ENCODE measurements at places on chromosomes 5 and 9.

GRCh38 chr5:157486221-157486681 lies 26.2 kb downstream of the NIPAL4 start:
- DNase-seq, result no peak

- no peak for DNase-seq
Measured at GRCh38 chr5:133735346-133735745, 123.0 kb upstream of the FSTL4 start.

GRCh38 chr9:13555516-13555915 lies 276.0 kb upstream of the MPDZ start:
- no peak for DNase-seq

GRCh38 chr9:112777914-112778313 lies 27.4 kb downstream of the SNX30 start:
- no peak for DNase-seq

GRCh38 chr5:68147659-68148058 lies 67.9 kb upstream of the PIK3R1 start:
- DNase-seq, result no peak

DNA sequence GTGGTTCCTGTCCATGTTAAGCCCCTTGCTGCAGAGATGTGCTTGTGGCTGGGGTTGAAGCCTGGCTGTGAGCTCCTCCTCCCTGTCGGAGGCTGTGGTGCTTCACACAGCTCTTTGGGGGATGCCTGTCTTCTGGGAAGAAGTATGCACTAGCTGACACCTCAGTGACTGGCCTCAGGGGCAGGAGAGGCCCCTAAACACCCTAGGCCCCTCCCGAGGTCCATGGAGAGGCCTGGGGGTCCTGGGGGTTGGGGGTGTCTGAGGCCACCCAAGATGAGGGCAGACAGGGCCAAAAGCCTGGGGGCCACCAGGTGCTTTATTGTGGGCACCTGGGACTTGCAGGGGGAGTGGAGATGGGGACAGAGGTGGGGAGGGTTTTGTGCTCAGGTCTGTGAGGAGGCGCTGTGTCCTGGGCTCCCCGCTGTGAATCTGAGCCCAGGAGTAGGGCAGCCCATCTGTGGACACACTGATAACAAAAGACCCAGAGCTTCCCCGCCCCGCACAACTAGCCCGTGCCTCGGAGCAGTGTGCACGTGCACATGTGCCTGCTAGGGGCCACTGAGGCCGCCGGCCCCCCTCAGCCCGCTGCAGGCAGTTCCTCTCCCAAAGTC lies 92.0 kb downstream of the PHF2 start:
- DNase-seq, result no peak

GRCh38 chr5:113271745-113272454 lies 162.9 kb downstream of the TSSK1B start:
- no peak for DNase-seq

DNA sequence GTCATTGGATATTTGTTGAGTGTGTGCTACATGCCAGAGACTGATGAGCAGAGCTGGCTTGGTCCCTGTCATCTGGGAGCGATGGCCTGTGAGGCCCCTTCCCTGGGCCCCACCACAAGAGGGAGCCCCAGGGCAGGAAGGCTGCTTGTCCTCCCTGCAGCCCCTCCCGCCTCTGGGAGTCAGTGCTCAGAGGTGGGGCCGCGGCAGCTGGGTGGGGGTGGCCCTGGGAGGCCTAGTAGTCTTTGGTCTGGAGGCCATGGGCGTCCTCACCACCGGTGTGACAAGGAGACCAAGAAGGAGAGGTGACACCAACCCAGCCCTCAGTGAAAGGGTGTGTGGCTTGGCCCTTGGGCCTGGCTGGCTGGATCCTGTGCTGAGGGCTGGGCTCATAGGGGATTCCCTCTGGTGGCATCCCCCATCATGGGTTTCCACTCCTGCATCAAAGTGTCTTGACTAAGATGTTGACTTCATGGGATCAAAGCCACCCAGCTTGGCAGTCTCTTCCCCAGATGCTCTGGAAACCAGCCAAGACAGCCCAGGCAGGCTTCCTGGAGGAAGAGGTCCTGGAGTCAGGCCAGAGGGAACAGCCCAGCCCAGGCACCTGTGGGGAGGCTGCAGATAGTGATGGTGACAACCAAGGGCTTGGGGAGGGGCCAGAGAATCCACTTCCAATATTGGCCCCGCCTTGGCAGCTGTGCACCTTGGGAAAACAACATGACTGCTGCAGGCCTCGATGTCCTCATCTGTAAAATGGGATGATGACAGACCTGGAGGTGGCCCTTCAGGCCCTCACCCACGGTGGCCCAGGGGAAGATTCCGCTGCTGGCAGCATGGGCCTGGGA lies 166.7 kb downstream of the GAPVD1 start:
- DNase-seq, result peak; percentile 90

DNA sequence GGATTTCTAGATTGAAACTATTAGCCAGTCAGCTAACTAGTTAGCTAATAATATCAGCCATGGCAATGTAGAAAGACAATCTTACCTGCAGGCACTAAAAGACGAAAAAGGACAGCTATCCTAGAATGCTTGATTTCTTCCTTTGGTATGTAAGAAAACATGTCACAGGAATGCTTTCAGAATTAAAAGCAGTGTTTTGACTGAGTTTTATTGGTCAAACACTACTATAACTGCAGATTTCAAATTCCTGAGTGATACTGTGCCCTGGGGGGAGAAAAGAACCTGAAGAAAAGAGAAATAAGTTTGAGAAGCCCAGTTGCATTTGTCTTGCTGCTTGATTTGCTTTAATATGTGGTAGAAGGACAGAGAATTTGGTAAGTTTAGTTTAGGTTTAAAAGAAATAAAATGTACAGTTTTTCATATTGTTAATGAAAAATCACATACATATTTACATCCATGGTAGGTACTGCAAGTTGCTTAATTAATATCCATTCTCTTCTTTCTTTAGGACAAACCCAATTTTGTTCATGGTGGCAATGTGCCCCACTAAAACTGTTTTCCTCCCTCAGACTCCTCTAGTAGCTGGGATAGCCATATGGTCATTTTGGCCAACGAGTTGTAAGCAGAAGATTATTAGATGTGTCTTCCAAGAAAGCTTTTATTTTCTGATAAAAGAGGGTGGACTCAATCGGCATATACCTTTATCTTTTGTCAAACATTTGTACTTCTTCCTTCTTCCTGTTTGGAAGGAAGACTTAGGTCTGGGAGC lies 4.3 kb upstream of the FAM169A start:
- DNase-seq, result no peak

GRCh38 chr5:36089989-36090388 lies 23.3 kb upstream of the UGT3A2 start:
- DNase-seq, result peak; percentile 86

- no peak for DNase-seq
Measured at GRCh38 chr9:138017200-138017599, 139.6 kb downstream of the CACNA1B start.

DNA sequence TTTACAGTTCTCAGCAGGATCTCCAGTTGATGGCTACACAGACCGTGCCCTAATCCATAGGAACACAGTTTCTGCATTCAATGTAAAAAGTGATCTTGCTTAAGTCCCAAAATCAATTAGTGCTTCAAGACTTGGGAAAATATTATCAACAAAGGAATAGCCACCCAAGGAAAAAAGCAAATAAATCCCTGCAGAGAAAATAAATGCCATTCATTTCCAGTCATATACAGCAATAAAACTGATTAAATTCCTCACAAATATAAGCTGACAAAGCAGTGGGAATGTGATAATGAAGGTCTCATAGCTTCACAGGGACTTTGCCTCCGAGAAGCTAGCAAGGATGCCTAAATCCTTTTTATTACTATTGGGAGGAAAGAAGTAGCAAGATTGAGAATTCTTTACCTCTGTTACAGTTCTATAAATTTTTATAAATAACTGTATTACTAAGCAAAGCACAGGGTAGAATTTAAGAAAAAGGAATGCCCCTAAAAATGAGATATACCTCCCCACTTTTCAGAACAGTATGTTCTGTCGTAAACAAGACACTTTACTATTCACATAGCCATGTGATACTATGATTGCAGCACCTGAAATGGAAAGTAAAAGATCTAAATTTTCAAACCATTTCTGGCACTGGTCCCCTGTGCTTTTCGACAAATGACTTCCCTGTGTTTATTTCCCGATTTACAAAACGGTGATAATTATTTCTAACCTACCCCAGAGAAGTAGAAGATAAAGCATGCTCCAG lies 59.8 kb downstream of the ARSB start:
- no peak for DNase-seq

DNA sequence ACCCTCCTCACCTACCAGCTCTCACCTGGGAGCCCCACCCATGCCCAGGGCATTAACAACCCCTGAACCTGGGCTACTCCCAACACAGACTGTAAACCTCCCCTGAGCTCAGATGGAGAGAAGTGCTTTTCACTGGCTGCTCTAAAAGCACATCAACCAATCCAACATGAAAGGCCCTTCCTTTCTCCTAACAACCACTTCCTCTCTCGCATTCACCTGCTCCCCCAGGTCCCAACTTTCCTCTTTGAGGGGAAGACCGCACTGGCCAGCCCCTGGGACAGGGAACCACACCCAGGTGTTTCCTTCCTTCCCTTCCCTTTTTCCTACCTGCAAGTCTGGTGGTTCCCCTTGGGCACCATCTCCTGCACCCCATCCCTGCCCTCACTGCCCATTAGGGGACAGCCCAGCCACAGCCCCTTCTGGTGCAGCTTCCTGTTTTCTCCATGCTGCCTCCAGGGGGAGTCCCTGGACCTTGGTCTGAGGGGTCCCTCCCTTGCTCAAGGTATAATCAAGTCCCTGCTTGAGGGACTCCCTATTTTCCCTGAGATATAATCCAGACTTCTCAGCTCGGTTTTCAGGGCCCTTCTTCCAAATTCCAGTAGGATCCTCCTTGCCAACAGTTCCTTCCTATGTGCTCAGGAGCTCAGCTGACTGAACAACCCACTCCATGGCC lies 30.5 kb upstream of the DAB2IP start:
- peak; percentile 67 for DNase-seq

DNA sequence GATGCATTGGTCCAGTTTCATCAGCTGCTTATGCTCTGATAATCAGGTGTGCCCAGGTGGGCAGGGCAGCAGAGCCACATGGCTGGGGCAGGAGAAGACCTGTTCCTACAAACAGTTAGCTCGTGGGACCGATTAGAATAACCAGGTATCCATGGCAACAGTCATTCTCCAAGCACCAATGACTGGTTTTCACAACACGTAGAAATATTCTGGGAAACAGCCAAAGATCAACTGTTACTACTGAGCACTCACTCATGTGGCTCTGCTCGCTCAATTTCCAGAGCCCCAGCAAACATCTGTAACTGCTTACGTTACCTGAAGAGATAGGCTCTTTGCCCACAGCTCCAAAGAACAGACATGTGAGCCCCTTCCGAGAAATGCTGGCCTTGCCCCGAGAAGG lies 302.0 kb downstream of the AGTPBP1 start:
- DNase-seq, result no peak

DNA sequence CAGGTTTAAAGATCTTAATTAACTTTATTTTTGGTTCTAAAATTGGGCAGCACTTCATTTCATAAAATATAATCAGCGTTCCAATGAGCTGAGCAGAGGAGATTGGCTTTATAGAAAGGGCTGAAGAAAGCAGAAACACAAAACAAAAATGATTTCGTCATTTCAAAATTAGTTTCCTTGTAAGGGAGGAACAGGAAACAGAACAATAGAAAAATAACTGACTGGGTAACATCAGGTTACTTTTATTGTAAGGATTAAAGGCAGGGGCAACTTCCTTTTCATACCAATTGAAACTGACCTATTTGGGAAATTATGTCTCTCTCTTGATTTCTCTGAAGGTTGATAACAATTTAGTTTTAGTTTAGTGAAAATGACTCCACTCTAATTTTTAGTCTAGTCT lies 157.1 kb downstream of the ATP10B start:
- no peak for DNase-seq

DNA sequence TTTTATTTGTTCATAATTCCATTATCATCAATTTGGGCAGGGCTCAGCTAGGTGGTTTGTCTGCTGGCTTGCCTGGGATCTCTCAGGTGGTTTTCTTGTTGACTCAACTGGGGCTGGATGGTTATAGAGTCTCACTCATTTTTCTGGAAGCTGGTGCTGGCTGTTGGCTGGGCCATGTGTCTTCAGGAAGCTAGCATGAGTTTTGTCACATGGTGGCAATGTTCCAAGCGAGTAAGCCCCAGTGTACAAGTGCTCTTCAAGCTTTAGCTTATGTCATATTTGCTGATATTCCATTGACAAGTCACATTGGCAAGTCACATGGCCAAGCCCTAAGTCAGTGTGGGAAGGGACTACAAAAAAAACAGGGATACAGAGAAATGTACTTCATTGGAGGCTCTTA lies 2.3 kb upstream of the RASEF start:
- DNase-seq, result no peak

DNA sequence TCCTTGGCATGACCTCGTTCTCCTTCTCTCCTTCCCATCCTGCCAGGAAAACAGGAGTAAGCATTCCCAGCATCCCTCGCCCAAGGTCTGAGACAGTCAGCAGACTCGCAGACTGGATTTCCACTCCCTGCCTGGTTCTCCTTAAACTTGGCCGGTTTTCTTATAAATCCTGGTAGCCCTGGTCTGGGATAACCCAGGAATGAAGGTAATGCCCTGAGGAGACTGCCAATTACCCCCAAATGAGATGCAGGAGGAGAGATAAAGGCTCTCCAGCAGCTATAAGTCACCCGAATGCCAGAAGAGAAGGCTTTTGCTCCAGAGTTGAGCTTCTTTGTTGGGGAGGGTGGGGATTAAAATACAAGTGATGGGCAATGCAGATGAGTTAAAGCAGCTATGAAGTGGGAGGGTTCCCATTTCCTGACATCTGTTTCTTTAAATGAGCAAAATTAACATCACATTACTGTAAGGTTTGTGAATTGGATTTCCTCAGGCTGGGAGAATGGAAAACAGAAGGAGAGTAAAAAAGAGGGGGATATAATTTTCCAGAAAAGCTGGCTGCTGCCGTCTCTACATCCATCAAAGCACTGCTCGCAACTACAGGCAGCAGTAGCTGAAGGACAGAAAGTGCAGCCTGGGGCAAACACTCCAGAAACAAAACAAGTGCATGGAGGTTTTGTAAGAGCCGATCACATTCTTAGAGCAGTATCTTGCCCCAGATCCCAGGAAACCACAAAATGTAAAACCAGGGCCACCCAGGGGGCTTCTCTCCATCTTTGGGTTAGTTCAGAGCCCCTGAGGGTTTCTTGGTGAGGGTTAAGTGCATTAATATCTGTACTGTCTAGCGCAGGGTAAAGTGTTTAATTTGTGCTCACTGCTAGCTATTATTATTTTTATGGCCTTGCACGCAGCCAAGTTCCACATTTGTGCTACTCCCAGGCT lies 177.6 kb upstream of the PANK3 start:
- DNase-seq, result peak; percentile 32

GRCh38 chr5:151051931-151052608 lies 28.8 kb downstream of the TNIP1 start:
- peak; percentile 20 for DNase-seq

GRCh38 chr9:36301227-36301626 lies 43.0 kb upstream of the GNE start:
- no peak for DNase-seq

DNA sequence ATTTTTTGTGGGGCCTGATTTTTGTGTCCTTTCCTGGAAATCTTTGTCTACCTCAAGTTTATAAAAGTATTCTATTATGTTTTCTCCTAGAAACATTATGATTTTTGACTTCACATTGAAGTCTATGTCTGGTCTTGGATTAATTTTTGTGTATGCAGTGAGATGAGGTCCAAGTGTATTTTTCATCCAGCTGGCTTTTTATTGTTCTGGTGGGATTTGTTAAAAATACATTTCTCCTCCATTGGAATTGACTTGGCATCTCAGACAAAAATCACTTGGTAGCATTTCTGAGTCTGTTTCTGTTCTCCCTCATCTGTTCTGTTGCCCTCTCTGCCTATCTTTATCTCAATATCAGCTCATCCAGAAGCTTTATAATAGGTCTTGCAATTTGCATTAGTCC lies 109.0 kb downstream of the IRX1 start:
- DNase-seq, result no peak

GRCh38 chr5:128483738-128484137 lies 54.3 kb downstream of the FBN2 start:
- no peak for DNase-seq

Data from NCI-H82 (cell line).